ENCODE measurements at places on chromosomes 5 and 9.

GRCh38 chr5:172802567-172803176 is 31.4 kb upstream of the ERGIC1 start:
- DNase-seq = no peak

DNA sequence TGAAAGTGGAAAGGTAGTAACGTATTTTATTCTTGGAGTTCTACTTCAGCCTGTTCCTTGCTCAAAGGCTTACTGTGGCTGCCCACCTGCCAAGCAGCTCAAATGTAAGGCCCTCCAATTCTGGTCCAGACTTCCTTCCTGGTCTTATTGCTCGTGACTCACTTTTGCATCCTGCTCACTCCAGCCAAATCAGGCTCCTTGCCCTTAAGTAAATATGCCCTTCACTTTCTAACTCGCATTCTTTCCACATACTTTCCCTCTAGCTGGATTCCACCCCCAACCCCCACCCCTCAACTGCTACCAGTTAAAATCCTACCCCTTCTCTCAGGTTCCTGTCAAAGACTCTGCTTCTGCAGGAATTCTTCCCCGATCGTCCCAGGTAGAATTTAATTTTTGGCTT is 96.6 kb downstream of the GALNT10 start:
- DNase-seq = no peak

GRCh38 chr5:87944553-87945285 is 323.9 kb downstream of the TMEM161B start:
- DNase-seq = peak; percentile 39

GRCh38 chr9:15354713-15355112 is 47.7 kb upstream of the TTC39B start:
- no peak for DNase-seq
